Activated CD4-positive, alpha-beta memory T cell treated with anti-CD3 and anti-CD28 coated beads for 36 hours (primary cell): ENCODE measurements at places on chromosomes 12 and 14.

GRCh38 chr14:81454572-81455218, 54.6 kb upstream of the STON2 start:
- no peak for DNase-seq

DNA sequence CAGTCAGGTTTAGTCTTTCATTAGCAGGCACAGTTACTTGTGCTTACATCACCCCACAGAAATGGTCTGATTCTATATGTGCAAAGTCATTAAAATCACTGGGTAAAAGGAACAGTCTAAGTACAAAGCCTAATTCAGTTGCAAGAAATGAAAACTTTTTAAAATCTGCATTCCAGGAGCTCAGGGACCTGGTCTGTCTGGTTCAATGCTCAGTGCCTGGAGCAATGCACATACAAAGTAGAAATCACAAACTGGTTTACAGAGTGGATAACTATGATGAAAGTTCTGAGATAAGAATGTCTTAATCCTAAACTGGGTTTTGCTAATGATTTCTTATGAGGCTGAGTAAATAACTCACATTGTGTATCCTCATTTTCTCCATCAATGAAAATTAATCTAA, 28.7 kb downstream of the LMNTD1 start:
- DNase-seq: no peak

GRCh38 chr12:20808521-20808920, 2.0 kb upstream of the SLCO1B3 start:
- DNase-seq: no peak

- no peak for DNase-seq
Observed at GRCh38 chr14:90714811-90715210, 101.4 kb downstream of the TTC7B start.

GRCh38 chr14:77376771-77377501, at the start of the genes SAMD15 and TMED8:
Gene SAMD15 (plus strand): TSS chr14:77377379. CDS start chr14:77377419, 40 bp downstream.
Gene TMED8 (minus strand): TSS chr14:77377094. CDS start chr14:77377053, 41 bp downstream.
- DNase-seq: peak; percentile 88

GRCh38 chr14:50000380-50001150, 107.7 kb downstream of the ARF6 start:
- DNase-seq: peak; percentile 91

DNA sequence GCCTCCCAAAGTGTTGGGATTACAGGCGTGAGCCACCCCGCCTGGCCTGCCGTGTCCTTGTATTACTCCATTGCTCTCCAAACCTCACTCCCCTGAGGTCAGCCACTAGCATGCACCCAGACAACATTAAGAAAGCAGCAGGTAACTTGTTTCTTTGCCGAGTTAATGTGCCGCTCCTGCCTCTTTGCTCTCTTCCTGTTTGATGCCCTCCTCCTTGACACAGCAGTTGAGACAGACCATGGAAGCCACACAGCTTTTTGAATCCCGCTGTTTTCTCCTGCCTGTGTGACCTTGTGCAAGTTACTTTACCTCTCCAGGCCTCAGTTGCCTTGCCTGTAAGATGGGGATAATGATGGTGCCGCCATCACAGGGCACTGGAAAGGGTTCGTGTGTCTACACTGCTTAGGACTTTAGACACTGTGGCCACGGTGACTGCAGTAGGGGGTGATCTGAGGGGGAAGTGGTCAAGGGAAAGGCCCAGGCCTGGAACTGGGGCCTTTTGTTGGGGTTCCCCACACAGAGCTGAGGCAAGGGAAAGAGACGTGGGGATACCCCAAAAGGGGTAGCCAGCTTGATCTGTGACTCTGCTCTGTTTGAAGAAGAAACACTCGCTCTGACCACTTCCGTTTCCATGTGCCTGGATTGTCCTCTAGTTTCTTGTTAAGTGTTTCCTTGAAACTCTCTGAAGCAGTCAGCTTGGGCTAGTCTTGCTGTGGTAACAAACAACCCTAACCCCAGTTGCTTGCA, 69.3 kb downstream of the RIN3 start:
- DNase-seq: peak; percentile 39

- DNase-seq: no peak
Observed at GRCh38 chr12:12919666-12920435, 28.5 kb downstream of the GPRC5A start.

DNA sequence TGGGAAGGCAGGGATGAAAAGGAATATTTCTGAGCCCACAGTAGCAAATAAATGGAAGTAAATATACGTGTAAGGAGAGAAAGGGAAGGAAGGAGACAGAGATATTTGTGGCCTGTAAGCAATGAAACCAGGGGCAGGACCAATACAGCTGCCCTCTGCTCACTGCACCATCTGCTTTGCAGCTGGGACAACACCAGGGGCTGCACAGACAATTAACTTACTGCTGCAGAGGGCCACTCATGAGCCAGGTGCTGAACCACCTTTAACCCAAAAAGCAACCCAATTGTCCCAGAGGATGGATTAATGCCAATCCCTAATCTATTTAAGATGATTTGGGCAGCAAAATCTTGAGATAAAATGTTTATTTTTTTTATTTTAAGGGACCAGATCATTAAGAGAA, 30.6 kb upstream of the TMX1 start:
- DNase-seq: no peak

DNA sequence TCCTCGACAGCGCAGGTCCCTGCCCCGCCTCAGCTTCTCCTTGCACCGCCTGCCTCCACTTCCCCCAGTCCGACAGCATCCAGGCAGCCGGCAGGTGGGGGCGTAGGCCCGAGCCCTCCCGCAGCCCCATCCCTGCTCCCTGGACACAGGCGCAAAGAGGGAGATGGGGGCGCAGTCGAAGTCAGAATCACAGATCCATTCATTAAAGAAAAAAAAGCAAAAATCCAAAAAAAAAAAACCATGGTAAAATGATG, 41.2 kb downstream of the RFLNA start:
- DNase-seq: no peak

GRCh38 chr12:127888943-127889719, 377.8 kb upstream of the TMEM132C start:
- DNase-seq: no peak

GRCh38 chr14:83316356-83316755, 1782.7 kb upstream of the SEL1L start:
- DNase-seq: no peak

DNA sequence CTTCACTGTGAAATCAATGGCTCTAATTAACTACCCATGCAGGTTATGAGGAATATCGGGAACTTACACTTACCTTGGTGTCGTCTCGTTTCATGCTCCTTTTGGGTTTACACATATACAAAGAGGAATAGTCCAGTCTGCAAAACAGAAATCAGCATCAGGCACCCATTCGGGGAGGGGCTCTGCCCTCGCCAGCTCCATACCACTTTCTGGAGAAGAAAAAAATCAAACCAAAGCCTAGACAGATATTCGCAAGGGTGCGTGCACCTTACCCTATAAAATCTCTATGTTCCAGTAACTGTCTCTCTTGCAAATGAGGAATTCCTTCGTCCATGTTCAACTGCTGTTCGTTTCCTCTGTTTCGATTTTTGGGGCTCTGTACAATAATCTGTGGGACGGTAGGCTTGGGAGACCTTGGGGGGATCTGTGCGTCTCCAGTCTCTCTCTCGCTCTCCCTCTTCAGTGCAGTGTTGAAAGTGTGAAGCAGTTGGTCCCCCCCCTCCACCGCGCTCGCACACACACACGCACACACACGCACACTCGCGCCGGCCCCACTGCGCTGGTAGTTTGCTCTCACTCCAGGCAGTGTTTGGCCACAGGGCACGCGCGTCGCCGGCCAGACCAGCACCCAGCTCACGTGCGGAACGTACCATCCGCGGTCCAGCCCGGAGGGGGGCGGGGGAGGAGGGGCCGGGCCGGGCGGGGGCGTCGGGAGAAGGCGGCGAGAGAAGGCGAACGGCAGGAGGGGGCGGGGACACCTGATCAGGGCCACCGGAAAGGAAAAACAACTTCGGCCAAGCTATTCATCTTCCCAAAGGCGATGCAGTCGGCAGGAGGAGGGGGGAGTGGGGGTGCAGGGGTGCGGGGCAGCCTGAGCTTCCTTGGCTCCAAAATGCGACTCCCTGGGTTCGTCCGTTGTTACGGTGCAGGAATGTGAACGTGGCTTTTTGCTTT, at the start of gene BHLHE41:
Gene BHLHE41, minus strand, starts transcription at position 592 of the 954 bp plus-strand sequence. Its CDS starts 258 bp downstream, at position 334.
- peak; percentile 17 for DNase-seq

DNA sequence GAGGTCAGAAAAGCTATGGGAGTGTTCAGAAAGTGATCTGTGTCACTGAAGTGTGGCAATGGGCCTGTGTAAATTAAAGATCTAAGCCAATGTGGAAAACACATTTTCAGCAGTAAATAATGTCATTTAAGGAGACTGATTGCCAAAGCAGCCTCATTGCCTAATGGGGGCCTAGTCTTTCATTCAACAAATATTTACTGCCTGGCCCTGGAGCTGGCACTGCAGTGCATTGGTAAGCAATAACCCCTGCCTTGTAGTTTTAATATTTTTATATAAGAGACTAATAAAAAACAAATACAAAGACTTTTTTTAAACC, 326.6 kb downstream of the BTG1 start:
- DNase-seq: no peak

- DNase-seq: peak; percentile 86
Observed at GRCh38 chr12:130775953-130776856, 60.1 kb upstream of the RIMBP2 start.

- peak; percentile 21 for DNase-seq
Observed at GRCh38 chr14:72801381-72801812, 92.5 kb downstream of the DPF3 start.

- DNase-seq: no peak
Observed at GRCh38 chr12:115163710-115164109, 479.7 kb upstream of the TBX3 start.

DNA sequence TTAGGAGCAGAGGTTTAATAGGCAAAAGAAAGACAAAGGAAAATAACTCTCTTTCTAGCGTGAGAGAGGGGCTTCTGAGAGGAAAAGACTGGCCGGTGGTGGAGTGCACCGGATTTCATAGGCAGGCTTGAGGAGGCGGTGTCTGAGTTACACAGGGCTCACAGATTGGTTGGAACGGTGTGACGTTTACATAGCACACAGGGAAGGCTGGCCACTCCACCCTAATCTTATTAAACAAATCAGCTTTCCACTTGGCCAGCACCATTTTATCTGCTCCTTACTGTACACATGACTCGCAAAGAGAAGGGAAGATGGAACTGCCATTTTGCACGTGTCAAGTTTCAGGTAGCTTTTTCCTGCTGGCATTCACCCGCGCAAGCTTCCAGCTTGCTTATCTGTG, 587.7 kb downstream of the RPL10L start:
- DNase-seq: no peak

GRCh38 chr14:23601845-23602180, 23.2 kb upstream of the JPH4 start:
- no peak for DNase-seq
